HFFc6 (cell line): ENCODE measurements at places on chromosomes 7 and 10. TPM values are rescaled to one million over a fixed set of nuclear protein-coding genes. Genes with fewer than 3 reads are reported as not detected.
A peak's percentile ranks its signal among the peaks of the same experiment; 100 is the strongest.

GRCh38 chr7:159188011-159188410 lies 43.3 kb upstream of the VIPR2 start:
- no peak for DNase-seq

DNA sequence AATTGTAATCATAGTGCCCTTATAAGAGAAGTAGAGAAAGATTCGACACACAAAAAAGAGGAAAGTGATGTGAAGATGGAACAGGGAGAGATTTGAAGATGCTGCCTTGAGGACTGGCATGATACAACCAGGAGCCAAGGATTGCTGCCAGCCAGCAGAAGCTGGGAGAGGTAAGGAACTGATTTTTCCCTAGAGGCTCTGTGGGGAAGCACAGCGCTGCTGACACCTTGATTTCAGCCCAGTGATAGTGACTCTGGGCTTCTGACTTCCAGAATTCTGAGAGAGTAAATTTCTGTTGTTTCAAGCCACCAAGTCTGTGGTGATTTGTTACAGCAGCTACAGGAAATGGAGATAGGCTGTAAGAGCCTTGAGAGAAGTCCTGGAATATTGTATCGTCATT lies 98.2 kb downstream of the RAB11FIP2 start:
- no peak for DNase-seq

DNA sequence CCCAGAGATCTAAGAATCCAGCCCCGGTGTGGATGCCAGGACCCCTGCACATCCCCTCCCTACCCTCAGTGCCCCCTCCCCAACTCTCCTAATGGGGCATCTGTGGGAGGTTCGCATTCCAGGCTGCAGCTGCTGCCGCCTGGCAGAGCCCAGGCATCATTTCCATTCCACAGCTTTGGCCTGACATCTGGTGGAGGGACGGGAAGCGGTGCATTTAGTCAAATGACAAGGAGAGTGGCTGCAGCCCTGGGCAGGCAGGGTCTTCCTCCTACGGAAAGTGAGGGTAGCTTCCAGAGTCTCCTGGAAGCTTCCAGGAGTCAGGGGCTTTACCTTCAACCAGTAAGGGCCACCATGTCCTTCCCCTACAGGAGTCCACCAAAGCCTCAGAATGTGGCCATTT lies 30.8 kb downstream of the PRLHR start:
- peak; percentile 18 for DNase-seq

GRCh38 chr10:75401569-75402485 lies at the start of gene ZNF503:
Gene ZNF503 (minus strand): TSS chr10:75401764. CDS start chr10:75401419, 345 bp downstream.
- peak; percentile 95 for DNase-seq

- DNase-seq: no peak
Measured at GRCh38 chr10:34514290-34514689, 300.8 kb downstream of the PARD3 start.

DNA sequence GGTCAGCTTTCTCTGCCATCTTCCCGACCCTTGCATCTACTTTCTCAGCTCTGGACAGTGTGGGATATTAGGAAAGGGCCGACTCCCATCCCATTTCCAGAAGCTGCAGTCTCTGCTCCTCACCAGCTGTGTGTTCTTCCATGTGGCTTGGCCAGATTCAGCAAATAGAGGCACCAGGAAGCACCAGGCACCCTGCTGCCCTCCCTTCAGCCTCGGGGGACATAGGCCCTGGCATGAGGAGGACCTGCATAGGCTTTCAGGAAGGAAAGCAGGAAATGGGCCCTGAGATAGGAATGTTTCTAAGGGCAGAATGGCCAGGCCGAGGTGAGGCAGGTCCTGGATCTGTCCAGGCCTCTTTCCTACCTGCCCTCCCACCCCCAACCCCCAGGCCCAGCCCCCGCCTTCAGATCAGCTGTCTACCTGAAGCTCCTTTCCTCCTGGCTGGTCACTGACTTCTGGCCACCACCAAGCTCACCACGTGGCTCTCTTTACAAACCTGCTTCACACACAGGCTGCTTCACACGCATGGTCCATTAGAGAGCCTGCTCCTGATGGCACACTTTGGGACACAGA lies 27.5 kb upstream of the PURB start:
- DNase-seq: no peak

DNA sequence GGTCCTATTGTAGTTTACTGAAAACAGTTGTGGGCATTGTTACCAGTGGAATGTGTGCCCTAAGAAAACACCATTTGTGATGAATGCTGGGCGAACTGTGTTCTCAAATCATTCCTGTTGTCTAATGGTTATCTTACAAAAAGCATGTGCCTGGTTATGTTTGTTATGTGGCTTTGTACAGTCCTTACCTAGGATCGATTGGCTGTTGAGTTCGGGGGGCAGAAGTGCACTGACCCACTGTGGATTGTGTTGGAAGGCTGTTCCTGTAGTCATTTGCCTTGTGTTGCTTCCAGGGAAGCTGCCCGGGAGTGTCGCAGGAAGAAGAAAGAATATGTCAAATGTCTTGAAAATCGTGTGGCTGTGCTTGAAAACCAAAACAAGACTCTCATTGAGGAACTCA lies 84.3 kb downstream of the CREM start:
- DNase-seq: no peak

GRCh38 chr10:104816501-104816900 lies 175.4 kb downstream of the SORCS3 start:
- no peak for DNase-seq

DNA sequence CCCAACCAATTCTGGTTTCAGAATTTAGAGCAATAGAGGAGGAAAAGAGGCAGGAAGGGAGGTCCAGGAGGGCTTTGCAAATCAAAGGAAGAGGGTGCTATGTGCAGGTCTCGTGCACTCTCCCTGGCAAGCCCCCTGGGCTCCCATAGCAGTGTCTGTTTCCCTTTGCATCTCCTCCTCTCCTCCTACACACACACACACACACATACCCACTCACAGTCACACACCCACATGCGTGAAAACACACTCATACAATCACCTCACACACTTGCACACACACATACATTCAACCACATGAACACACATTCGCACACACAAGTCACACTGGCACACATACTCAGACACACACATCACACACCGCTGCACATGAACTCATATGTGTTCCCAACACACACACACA lies 105.3 kb downstream of the OAT start:
- DNase-seq: no peak

CD36 gene
- 1.2 to 4.2 TPM (median 2.3 TPM) in 3 replicates for total RNA-seq

LIPK gene
- total RNA-seq: not detected in 3 replicates

EN2 gene
- not detected in 3 replicates for total RNA-seq

LLCFC1 gene
- total RNA-seq: not detected in 3 replicates

FAM241B gene
- total RNA-seq: 0.24 TPM in 1 of 3 replicates, not detected in the others

PLAC9 gene
- total RNA-seq: 6.5 to 6.9 TPM (median 6.5 TPM) in 3 replicates
